ENCODE measurements at places on chromosomes 1 and 21. TPM values are rescaled to one million over a fixed set of nuclear protein-coding genes. Genes with fewer than 3 reads are reported as not detected.

GRCh38 chr1:165843304-165843703 is 15.9 kb downstream of the UCK2 start:
- DNase-seq, result no peak
- H3K36me3 ChIP-seq, result peaks cover 13% of the 10 kb centered on the region
- peaks cover 53% of the 10 kb centered on the region for H3K4me1 ChIP-seq
- H3K27me3 ChIP-seq, result no peaks in the 10 kb centered on the region

DNA sequence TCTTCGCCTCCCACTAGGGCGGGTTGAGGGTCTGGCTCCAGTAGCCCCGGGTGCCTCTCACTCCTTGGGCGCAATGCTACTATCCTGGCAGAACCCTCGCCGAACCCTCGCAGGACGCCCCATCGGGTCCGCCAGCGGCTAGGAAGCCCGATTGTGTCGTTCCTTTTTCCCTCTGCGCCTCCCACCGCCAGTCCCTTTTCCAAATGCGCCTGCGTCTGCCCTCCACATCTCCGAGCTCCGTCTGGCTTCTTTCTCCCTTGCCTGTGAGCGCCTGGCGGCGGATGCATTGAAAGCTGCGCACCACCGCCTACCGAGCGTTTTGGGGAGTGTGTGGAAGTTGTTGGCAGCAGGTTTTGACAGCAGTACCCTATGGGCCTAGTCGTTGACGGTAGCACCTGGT is 1.0 kb upstream of the DIRAS3 start:
- H3K27ac ChIP-seq, result no peak overlapping the region
- peaks cover 24% of the 10 kb centered on the region for H3K27me3 ChIP-seq
- no peak for DNase-seq
- no peaks in the 10 kb centered on the region for H3K36me3 ChIP-seq
- H3K4me1 ChIP-seq, result no peaks in the 10 kb centered on the region

GRCh38 chr1:153945795-153946621 is 510 bp downstream of the DENND4B start:
- peak overlapping the region; percentile 98 for H3K27ac ChIP-seq
- H3K36me3 ChIP-seq, result peaks cover 37% of the 10 kb centered on the region

GNAI3 gene
- 7.5 TPM for total RNA-seq

- H3K27me3 ChIP-seq, result no peaks in the 10 kb centered on the region
- DNase-seq, result no peak
- no peak overlapping the region for H3K4me3 ChIP-seq
- no peaks in the 10 kb centered on the region for H3K4me1 ChIP-seq
- no peaks in the 10 kb centered on the region for H3K36me3 ChIP-seq
- no peak overlapping the region for H3K27ac ChIP-seq
These were observed 172.6 kb upstream of the ADAMTS5 start for GRCh38 chr21:27139526-27139925.

F11R gene
- 14.0 TPM for total RNA-seq

- H3K4me3 ChIP-seq, result no peak overlapping the region
- H3K27ac ChIP-seq, result no peak overlapping the region
- no peaks in the 10 kb centered on the region for H3K36me3 ChIP-seq
- H3K4me1 ChIP-seq, result peaks cover 9% of the 10 kb centered on the region
These were observed 22.5 kb upstream of the KCTD3 start for GRCh38 chr1:215544566-215544965.

KRTAP7-1 gene
- not detected for total RNA-seq

- H3K4me3 ChIP-seq, result no peak overlapping the region
- H3K27me3 ChIP-seq, result peaks cover 2% of the 10 kb centered on the region
These were observed 62.8 kb downstream of the NGF start for GRCh38 chr1:115275216-115275615.

KDF1 gene
- not detected for total RNA-seq

DNA sequence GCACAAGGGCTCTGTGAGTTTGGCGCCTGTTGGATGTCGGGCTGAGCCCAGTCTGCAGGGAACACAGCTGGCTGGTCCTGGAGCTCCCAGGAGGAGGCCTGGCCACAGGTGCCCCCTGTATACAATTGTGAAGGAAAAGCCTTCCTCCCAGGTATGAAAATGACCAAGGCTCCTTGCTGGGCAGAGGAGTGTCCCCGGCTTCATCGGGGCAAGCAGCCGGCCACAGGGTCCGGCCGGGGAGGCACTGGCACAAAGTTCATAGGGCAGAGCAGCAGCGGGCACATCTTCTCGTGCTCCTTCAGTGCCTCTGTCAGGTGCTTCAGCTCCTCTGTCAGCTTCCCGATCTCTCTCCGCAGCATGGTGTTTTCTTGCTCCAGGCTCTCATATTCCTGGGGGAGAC is 13.0 kb downstream of the BATF3 start:
- no peak overlapping the region for H3K4me3 ChIP-seq
- H3K27ac ChIP-seq, result peak overlapping the region; percentile 79

CCDC27 gene
- not detected for total RNA-seq

DNA sequence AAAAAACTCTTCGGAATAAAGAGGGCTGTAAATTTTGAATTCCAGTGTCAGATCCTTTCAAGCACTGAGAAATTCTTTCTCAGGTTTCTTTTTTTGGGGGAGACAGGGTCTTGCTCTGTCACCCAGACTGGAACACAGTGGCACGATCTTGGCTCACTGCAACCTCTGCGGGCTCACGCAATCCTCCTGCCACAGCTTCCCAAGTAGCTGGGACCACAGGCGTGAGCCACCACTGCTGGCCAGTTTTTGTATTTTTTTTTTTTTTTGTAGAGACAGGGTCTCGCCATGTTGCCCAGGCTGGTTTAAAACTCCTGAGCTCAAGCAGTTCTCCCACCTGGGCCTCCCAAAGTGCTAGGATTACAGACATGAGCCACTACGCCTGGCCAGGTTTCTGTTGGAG is 34.8 kb upstream of the EPHA8 start:
- H3K4me3 ChIP-seq, result no peak overlapping the region
- H3K36me3 ChIP-seq, result peaks cover 3% of the 10 kb centered on the region
- no peaks in the 10 kb centered on the region for H3K4me1 ChIP-seq
- H3K27ac ChIP-seq, result no peak overlapping the region
- DNase-seq, result no peak

DNA sequence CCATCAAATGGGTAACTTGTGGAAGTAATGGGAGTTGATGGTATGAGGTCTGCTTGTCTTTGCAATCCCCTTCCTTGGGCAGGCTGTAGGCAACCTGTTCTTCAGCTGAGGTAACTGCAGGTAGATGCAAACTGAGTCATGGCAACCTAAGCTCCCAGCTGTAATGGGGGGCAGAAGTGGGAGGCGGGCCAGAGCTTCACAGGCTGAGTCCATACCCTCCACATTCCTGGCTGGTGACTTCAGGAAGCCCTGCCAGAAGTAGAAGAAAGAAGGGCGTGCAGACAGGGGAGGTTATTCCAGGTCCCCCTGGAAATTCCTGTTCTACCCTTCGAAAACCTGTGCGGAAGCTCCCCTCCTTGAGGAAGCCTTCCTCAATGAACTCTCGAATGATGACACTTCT is 44.9 kb downstream of the ARHGEF11 start:
- peaks cover 43% of the 10 kb centered on the region for H3K27me3 ChIP-seq
- H3K36me3 ChIP-seq, result no peaks in the 10 kb centered on the region
- peaks cover 3% of the 10 kb centered on the region for H3K4me1 ChIP-seq
- no peak overlapping the region for H3K27ac ChIP-seq
- DNase-seq, result no peak
- H3K4me3 ChIP-seq, result no peak overlapping the region

REN gene
- not detected for total RNA-seq

DNA sequence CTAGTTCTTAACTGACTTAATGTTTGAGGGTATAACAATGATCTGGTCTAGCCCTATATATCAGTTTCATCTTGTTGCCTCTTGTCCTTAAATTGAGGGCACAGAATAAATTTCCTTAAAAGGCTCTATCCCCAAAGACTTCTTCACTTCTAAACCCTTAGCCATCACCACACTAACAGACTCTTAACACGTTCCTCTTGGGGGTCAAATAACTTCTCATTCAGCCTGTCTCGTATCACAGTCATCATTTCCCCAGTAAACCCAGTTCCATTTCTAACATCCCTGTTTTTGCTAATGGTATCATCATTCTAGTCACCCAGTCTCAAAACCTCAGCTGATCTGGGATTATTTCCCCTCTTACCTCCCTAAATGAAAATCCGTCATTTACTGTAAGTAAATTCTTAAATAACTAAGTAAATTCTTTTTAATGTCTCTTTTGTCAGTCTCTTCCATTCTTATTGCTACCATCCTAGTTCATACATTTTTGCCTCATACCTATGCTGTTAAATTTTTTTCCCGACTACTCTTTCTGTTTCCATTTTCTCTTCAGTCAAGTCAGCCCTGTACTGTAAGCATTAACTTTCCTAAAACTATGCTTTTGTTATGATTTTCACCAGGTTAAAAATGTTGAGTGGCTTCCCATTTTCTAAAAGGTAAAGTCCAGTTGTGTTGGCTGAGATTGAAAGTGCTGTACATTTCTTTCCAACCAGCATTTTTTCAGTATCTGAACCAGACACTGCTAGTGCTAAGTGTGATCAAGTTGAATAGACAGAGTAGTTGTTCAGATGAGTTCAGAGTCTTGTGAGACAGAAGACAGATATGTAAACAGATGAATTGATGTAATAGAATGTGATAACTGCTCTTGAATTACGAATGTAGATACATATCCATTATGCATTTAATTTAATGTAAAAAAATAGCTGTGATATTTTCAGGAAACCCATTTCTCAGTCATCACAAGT is 6.9 kb downstream of the CTTNBP2NL start:
- no peak for DNase-seq
- H3K27ac ChIP-seq, result no peak overlapping the region
- H3K27me3 ChIP-seq, result peaks cover 2% of the 10 kb centered on the region
- H3K36me3 ChIP-seq, result no peaks in the 10 kb centered on the region
- H3K4me3 ChIP-seq, result no peak overlapping the region

- H3K4me3 ChIP-seq, result peak overlapping the region; percentile 37
- peaks cover 4% of the 10 kb centered on the region for H3K27me3 ChIP-seq
- H3K36me3 ChIP-seq, result peaks cover 8% of the 10 kb centered on the region
- peak; percentile 65 for DNase-seq
These were observed 1.6 kb upstream of the CLSTN1 start for GRCh38 chr1:9825093-9826074.

GRCh38 chr1:155038602-155039307 is 5.1 kb downstream of the DCST1 start:
- DNase-seq, result no peak
- H3K36me3 ChIP-seq, result no peaks in the 10 kb centered on the region

GRCh38 chr1:57115030-57115614 is 149.3 kb upstream of the C8B start:
- H3K4me1 ChIP-seq, result no peaks in the 10 kb centered on the region
- no peak overlapping the region for H3K27ac ChIP-seq
- H3K27me3 ChIP-seq, result no peaks in the 10 kb centered on the region
- no peak overlapping the region for H3K4me3 ChIP-seq

- H3K4me3 ChIP-seq, result no peak overlapping the region
- H3K27me3 ChIP-seq, result peaks cover 48% of the 10 kb centered on the region
- H3K36me3 ChIP-seq, result no peaks in the 10 kb centered on the region
- H3K4me1 ChIP-seq, result no peaks in the 10 kb centered on the region
- no peak overlapping the region for H3K27ac ChIP-seq
- no peak for DNase-seq
These were observed 7.1 kb downstream of the C1orf21 start for GRCh38 chr1:184393962-184394361.

GRCh38 chr1:981955-982558 is at the start of gene PERM1:
PERM1 (minus strand) TSS chr1:982093; CDS start chr1:981029, 1,064 bp downstream.
- H3K27ac ChIP-seq, result no peak within 1 kb of the TSS
- peaks cover 3% of the 10 kb centered on the region for H3K4me1 ChIP-seq
- no peak within 1 kb of the TSS for H3K4me3 ChIP-seq
- H3K36me3 ChIP-seq, result no peaks in the 10 kb centered on the region
- H3K27me3 ChIP-seq, result peaks cover 30% of the 10 kb centered on the region

DNA sequence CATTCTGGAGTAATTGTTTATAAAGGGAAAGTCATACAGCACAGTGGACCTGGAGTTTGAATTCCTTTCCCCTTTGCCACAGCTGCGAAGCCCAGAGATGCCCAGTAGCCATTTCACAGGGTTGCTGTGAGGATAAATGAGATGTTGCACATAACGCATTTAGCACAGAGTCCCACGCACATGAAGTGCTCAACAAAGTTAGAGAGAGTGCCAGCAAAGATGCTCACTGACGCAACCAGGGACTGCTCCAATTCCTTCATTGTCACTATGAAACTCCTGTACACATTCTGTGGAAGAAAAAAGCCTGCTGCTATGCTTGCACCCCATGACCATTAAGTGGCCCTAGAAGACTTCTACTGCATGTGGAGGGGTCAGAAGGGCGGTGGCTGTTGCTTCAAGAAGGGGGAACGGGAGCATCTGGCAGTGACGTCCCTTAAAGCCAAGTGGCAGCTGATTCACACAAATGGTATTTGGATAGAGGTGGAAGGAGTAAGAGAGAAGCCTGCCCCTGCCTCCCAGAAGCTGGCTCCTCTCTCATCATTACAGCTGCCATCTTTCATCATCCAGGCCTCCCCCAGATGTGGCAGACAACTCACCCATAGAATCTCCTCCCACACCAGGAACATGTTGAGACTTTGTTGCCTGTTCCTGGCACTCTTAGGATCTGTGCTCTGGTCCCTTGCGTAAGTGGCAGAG is 26.5 kb upstream of the VAV3 start:
- H3K4me1 ChIP-seq, result no peaks in the 10 kb centered on the region
- no peak overlapping the region for H3K4me3 ChIP-seq
- no peak overlapping the region for H3K27ac ChIP-seq
- no peaks in the 10 kb centered on the region for H3K36me3 ChIP-seq

MROH7 gene
- total RNA-seq, result not detected

TIE1 gene
- 0.55 TPM for total RNA-seq

FCN3 gene
- total RNA-seq, result not detected

DNA sequence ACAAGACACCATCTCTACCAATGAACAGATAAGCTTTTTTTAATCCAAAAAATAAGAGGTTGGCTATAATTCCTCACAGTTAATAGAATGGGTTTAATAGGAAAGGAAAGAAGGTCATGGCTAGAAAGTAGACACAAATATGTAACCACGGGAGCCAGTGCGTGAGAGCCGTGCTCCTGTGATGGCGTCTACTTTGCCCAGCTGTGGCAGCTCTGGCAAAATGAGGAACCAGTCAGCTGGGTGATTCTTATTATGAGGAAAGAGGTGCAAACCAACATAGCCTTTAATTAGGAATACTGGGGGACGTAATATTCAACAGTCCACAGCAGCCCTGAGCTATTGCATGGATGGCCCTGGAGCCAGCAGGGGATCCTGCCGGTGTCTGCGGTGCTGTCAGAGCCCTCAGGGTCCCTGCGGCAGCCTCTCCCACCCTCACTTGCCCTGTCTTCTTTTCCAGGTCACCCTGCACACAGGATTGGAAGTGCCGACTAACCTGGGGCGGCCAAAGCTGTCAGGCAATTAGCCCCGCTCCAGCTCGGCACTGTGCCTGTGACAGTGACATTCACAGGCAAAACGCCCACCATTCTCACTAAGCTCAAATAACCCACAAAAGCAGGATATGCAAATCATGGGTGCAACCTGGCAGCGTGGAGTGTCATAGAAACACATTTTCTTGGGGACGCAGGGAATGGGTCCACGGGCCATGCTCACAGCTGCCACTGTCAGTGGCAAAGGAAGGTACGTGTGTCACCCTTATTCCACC is 25.9 kb upstream of the GNPAT start:
- no peak for DNase-seq
- H3K36me3 ChIP-seq, result no peaks in the 10 kb centered on the region
- peaks cover 7% of the 10 kb centered on the region for H3K27me3 ChIP-seq
- H3K4me3 ChIP-seq, result no peak overlapping the region
- H3K4me1 ChIP-seq, result peaks cover 11% of the 10 kb centered on the region
- H3K27ac ChIP-seq, result no peak overlapping the region

All from activated CD8-positive, alpha-beta memory T cell treated with anti-CD3 and anti-CD28 coated beads, Interleukin-2, amount 10 ng/mL, durations not matched to agents 7 days and 5 days (primary cell).